Suppressor macrophage (primary cell): ENCODE measurements at places on chromosomes 16 and 17.
A peak's percentile ranks its signal among the peaks of the same experiment; 100 is the strongest.

GRCh38 chr17:45889579-45889978 is 4.8 kb upstream of the MAPT start:
- DNase-seq = no peak

GRCh38 chr17:78109489-78109761 is 19.1 kb downstream of the TMC6 start:
- DNase-seq = no peak

GRCh38 chr17:33560165-33560564 is 267.1 kb upstream of the ASIC2 start:
- DNase-seq = no peak

- DNase-seq = no peak
Observed at GRCh38 chr17:28973425-28973824, 22.1 kb upstream of the PHF12 start.

DNA sequence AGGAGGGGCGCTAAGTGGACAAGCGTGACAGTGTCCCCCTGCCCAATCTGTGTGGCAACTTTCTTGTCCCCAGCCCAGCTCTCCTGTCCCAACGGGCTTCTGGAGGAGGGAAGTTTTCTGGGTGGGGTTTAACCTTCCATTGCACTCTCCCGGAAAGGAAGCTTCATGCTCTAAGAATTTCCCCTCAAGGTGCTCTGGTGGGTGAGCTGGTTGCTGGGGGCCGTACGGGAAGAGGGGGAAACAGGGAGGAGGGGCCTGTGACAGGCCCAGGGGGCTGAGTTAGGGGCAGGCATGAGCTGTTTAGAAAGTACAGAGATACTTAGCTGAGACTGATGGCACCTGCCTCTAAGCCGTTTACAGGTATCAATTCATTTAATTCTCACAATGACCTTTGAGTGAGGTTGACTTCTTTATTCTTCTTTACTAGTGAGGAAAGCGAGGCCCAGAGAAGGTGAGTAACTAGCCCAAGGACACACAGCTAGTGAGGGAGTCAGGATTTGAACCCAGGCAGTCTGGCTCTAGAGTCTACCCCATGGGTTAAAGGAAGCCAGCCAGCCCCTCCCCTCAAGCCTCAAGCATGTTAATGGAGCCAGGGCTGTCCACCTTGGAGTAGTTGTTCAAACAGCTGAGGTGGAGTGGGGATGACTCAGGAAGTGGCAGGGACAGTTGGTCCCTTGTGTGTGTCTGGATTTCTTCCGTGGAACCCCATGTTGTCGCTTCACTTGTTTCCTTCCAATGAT is 18.9 kb downstream of the ADGRG1 start:
- no peak for DNase-seq

GRCh38 chr17:5011928-5012327 is 14.2 kb downstream of the KIF1C start:
- no peak for DNase-seq

- no peak for DNase-seq
Observed at GRCh38 chr17:81210868-81211267, 11.9 kb downstream of the CEP131 start.

DNA sequence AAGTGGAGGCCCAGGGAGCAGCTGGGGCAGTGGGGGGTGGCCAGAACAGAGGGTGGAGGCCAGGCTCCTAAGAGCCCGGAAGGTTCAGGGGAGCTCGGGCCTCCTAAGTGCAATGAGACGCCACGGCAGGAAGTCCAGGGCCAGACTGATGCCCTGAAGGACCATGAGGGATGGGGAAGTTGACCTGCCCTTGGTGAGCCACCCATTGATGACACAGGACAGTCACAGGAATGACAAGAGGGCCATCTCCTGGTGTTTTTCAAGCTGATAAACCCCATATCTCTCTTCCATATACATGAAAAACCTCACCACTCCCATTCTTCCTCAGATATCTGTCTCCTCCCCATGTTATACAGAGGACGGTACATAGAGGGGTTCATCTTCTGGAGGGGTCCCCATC is 5.8 kb upstream of the MRPL58 start:
- peak; percentile 62 for DNase-seq

DNA sequence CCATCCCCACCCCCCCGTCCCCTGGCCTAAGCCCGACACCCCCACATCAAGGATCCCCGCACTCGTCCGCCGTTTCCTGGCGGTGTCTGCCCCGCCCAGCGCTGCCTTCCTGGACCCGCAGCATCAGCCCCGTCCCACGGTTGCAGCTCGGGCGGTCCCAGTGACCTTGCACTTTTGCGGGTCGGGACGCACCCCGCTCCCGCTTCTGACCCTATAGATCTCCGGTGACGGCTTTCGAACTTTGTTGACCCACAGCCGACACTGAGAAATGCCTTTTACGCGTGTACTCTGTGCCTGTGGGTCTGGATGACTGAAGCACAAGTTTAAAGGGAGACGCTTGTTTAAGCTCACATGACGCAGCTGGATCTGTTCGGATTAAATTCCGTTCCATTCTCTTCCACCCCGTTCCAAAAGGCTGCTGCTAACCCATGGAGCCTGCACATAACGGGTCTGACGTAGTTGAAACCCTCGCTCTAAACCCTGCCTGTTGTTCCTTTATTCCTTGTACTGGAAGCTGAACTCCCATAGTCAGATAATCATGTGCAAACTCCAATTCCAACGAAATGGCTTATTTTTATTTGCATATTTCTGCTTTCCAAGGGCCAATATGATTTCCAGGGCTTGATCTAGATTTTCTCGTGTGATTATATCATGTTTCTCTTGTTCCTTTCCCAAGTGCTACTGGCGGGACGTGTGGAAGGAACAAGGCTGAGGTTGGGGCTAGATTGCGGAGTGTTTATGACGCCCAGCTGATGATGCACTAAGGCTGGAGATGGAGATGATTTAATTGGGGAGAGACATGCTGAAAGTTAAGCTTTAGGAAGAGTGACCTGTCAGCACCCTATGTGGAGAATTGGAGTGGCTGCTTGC is 834 bp downstream of the FLYWCH1 start:
- DNase-seq = peak; percentile 58

DNA sequence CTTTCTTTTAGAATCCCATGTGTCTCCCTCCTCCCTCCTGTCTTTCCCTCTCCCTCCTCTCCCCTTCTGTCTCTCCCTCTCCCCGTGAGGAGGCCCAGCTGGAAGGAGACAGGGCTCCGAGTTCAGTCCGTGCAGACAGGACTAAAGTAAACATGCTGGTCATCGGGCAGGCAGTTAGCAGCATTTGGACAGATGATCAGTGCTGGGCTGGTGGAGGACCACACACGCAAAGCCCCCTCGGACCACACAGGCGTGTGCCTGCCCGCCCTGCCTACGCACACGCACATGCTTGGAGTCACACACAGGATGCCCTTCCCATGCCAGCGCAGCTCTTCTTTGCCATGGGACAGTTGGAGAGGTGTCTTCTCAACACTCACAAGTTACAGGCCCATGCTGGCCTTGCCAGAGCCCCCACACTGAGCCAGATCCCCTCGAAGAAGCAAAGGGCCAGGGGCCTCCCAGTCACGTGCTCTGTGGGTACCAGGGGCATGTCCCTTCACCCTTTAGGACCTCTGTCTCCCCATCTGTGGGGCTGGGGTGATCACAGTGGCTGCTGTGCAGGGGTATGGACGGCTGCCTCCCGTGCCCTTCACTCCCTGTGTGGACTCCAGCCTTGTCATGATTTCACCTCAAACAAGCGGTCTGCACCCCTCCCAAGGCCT is 215.7 kb upstream of the FOXF1 start:
- DNase-seq = no peak

- DNase-seq = no peak
Observed at GRCh38 chr16:12391956-12392355, 411.7 kb downstream of the CPPED1 start.

DNA sequence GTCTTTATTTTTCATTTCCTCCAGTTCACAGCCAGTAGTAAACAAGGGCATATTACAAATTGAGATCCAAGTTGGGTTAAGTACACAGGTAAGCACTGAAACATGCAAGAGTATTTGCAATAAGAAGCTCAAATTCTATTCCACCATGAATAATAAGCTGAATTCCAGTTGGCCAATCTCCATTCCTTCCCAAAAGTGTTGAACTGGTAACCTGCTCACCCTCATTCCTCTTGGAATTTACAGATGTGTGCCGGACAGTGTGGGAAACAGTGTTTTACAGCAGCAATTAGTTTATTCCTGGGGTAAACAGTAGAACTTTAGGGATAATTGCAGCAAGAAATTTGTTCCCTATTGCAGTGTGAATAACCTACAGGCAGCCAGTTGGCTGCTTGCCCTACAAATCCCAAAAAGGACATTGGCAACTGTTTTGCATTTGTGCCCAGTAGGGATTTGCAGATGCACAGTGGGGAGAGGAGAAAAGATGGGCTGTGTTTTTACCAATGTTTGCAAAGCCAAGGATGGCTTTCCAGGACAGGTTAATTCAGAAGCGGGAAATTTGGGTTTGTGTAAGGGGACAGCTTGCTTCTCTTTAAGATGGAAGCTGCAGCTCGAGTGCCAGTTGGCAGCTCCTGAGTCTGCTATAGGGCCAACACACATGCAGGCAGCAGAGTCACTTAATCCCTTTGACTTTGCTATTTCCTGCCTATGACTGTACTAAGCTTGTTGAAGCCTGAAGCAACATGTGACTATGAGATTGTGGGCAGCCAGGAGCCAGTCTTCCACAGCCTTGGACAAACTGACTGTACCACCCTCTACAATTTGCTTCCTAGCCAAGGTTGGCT is 318.9 kb downstream of the MAP2K6 start:
- no peak for DNase-seq

DNA sequence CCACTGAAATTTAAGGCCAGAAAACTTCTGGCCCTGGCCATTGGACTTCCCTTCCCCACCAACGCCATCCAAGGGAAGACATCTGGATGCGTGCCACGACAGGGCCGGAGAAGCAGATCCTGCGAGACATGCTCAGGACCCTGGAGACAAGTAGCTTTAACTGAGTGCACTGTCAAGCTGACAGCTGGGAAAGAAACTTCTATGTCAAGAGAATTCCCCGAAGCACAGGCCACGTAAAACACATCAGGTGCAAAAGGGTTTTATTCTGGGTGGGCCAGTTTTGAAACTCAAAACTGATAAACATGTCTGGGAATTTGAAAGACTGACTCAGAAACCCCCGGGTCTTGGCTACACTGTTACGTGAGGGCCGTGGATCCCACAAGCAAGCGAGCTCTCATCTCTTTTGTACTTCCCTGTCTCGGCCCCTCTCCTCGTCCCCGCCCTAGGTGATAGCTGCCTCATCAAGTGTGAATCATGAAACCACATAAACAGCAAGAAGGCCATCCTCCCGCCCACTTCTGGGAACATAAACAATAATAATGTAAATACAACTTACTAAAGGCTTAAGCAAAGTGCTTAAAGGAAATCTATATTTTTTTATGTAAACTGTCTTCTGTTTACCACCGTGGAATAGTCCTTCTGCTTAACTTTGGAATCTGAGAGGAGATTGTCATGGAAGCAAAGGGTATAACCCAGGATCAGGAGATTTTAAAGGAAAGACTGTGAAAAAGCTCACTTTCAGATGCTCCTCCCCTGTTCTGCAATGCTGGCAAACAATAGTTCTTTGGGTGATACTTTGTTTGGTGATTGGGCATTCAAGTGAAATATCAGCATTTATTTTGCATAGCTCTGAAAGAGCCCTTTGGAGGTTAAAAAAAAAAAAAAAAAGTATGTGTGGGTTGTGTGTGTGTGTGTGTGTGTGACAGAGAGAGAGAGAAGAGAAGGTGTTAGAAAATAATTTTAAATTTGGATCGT is 406.0 kb upstream of the MAF start:
- DNase-seq = no peak

DNA sequence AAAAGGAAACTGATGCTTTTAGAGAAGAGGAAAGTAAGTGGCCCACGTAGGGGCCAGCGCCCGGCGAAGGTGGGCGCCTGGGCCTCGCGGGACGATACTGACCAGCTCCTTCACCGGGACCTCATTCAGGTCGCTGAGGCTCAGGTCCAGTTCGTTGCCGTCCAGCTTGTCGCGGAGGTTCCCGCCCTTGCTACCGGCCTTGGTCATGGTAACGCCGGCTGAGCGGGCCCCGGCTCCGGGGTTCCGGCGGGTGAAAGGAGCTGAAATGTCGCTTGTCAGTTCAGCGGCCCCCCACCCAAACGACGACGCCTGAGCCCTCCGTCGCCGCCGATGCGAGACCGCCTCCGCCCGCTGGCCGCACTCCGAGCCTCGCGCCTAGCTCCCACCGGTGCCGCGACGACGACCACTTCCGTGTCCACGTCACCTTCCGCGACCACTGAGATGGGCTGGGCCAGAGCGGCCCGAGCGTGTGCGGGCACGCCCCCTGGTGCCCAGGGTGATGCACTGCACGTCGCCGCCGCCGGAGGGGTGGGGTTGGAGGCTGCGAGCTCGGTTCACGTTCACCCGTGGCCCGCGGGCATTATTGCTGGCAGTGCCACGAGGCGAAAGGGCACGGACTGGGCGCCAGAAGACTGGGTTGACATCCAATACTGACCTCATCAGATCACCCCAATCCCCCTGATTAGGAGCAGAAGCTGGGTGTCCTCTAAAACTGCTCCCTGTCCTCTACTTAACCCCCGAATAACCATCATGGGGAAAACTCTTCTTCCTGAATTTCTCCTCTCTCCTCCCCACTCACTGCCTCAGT is at the start of gene LRRC59:
Gene LRRC59 (minus strand): TSS at position 413 of the 808 bp plus-strand sequence. CDS start 206 bp downstream, at position 207.
- peak; percentile 91 for DNase-seq

- no peak for DNase-seq
Observed at GRCh38 chr17:5675625-5676421, 91.5 kb upstream of the NLRP1 start.

DNA sequence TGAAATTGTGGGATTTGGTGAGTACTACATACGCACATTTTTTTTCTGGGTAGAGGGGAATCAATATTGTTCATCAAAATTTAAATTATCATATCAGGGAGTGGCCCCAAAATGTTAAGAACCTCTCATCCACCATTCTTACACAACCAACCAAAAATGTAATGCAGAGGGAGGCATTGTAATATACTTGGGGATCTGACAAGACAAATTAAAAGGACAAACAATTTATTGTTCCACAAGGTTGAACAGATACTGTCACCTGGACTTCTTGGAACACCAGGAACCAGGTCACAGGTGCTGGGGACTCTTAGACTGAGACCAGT is 14.7 kb upstream of the HOXB9 start:
- no peak for DNase-seq

GRCh38 chr17:75806822-75807500 is 22.4 kb downstream of the UNK start:
- no peak for DNase-seq

DNA sequence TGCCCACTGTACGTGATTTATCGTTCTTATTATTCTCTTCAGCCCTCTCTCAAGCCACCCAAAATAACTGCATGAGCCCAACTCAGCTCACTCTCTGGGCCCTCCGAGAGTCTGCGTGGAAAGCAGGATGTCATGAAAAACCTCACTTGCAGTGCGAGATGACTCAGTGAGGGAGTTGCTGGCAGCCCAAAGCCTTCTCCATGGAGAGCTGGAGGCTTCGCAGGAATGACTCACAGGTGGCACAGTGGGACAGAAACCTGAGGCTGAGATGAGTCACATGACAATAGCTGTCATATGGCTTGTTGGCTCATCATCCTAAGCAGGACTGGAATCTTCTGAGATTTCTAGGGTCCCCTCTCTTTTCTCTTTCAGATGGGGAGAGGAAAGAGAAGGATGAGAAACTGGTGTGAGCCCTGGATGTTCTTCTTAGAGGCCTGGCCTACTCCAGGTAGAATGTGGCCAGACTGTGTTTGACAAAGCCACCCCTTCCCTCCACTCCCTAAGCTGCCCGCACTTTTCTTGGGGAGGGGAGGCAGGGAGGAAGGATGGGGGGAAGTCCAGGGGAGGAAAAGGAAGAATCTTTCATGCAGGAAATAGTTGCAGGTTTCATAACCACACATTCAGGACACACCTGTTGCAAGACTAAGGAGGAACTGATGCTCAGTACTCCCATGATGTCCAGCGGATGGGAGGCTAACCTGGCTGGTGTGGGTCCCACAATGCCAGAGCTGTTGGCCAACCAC is 160.6 kb upstream of the RPL38 start:
- no peak for DNase-seq
